Urothelium cell line (cell line): ENCODE measurements at places on chromosomes 16 and 17.

- DNase-seq = no peak
These were observed 6.5 kb upstream of the DHX40 start for GRCh38 chr17:59558953-59559352.

DNA sequence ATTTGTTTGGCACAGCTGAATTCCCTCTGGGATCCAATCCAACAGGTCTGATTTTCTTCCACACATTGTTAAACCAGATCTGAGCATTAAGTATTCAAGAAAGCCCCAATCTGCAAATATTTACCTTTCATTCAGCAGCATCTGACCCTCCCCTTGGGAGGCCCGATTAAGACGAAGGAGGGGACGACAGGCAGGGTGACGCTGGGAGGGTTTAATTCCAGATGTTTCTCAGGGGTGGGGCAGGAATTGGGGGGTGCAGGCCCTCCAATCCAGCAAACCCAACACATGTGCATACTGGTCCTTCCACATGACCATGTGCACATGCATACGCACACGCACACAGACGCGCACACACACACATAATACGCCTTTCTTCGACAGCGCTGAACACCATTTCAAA lies 240.5 kb downstream of the GSG1L start:
- no peak for DNase-seq

DNA sequence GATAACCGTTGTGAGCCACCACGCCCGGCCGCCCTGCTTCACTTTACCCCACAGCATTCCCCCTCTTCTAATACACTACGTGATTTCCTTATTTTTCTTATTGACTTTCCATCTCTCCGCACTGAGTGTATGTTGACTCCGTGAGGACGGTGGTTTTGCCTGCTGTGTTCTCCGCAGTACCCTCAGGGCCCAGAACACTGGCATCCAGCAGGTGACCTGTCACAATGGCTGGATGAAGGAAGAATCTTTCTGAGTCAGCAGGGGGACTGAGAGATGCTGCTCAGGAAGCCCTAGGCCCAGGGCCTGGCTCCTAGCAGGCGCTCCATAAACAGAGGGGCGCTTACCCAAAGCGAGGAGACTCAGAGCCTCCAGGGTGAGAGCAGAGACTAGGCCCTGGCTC lies 79.5 kb downstream of the RTN4RL1 start:
- DNase-seq = no peak

DNA sequence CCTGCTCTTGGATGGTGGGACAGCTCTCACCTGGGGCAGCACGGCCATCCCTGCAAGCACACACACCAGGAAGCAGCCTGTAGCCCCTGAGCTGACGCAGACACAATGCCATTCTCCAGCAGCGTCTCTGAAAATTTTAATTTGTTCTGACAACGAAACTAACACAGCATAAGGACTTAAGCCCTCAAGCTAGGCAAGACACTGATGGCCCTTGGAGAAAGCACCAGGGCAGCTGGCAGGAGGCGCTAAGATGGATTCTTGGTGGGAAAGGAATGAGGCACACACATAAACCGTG lies 2.7 kb upstream of the LIMD2 start:
- no peak for DNase-seq

DNA sequence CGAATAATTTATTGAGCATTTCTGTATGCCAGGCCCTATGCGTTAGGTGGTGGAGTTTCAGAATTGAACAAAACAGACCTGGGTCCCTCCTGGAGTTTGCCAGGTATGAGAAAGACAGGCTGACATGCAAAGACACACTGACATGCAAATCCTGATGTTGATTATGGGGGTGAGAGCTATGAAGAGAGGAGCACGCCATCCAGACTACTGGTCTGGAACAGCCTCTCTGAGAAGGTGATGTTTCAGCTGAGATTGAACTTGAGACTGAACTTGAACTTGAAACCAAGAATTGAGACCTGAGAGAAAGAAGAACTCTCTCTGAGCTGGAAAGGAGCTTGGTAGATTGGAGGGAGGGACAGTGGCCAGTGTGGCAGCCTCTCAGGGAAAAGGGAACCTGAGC lies 14.2 kb upstream of the CACNG4 start:
- no peak for DNase-seq

DNA sequence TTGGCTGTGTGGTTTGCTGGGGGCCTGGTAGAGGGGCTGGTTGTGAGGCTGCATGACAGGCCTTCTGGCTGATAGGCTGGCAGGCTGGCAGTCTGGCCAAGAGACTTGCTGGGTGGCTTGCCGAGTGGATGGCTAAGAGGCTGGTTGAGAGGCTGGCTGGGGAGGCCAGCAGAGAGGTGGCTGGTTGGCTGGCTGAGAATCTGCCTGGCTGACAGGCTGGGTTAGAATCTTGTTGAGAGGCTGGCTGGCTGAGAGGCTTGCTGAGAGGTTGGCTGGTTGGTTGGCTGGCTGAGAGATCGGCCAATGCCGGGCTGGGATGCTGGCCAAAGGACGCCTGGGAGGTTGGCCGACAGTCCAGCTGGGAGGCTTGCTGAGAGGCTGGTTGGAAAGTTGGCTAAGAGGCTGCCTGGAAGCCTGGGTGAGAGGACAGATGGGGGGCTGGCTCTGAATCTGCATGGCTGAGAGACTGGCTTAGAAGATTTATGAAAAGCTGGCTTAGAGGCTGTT lies 35.9 kb upstream of the ACSM2B start:
- DNase-seq = no peak
